ENCODE measurements at places on chromosomes 7 and 10.

DNA sequence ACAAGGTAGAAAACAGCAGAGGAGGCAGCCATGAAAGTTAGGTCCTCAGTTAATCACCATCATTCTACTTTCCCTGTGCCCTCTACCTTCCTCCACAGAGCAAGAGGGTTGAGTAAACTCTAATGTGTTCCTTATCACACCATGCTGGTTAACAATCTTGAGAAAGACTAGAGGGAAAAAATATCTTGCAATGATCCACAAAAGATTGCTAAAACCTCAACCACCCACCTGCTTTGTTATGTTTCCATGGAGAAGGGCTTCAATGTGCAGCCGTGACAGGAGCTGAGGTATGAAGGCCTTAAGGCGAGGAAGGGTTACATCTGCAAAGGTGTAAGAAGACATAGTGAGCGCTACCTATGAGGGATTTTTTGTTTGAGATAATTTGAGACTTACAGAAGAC is 103.9 kb downstream of the IDE start:
- no peak for DNase-seq

GRCh38 chr7:5692112-5692844 is 89.2 kb downstream of the RNF216 start:
- no peak for DNase-seq

- DNase-seq, result no peak
These were observed 58.8 kb downstream of the PARP12 start for GRCh38 chr7:140003913-140004382.

DNA sequence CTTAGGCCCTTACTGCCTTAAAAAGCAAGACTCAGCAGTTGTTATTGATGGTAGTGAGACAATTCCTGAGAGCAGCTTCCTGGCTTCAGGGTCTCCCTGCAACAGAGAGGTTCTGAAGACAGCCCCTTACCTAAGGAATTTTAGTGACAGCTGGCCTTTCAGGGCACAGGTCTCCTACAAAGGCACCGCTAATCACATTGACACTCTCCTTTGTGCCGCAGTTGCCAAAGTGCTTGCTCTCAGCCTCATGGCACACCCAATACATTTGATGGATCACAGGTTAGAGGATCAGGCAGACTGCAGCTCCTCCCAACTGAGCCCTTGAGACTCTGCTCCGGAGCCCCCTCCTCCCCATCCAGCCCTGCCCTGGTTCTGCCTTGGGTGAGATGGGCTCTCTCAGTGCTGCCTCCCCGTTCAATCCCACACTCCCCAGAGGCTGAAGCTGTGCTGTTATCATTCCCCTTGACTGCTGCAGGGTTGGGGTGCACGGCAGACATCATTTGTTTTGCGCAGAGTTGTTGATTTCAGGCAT is 198.2 kb downstream of the EMX2 start:
- no peak for DNase-seq

DNA sequence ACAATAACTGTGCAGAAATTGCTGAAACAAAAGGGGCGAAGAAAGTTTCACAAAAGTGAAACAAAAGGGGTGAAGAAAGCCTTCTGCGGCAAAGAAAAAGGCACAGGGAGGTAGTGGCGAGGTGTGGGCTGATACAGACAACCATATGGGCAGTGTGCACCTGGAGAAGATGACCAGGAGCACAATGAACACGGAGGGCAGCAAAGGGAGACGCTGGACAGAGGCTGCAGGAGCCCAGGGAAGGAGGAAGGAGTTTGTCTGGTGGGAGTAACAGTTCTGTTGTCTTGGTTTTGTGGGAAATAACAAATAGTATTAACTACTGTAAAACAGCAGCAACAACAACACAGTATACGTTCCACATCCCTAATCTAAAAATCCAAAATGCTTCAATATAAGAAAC is 42.4 kb downstream of the ESYT2 start:
- no peak for DNase-seq

DNA sequence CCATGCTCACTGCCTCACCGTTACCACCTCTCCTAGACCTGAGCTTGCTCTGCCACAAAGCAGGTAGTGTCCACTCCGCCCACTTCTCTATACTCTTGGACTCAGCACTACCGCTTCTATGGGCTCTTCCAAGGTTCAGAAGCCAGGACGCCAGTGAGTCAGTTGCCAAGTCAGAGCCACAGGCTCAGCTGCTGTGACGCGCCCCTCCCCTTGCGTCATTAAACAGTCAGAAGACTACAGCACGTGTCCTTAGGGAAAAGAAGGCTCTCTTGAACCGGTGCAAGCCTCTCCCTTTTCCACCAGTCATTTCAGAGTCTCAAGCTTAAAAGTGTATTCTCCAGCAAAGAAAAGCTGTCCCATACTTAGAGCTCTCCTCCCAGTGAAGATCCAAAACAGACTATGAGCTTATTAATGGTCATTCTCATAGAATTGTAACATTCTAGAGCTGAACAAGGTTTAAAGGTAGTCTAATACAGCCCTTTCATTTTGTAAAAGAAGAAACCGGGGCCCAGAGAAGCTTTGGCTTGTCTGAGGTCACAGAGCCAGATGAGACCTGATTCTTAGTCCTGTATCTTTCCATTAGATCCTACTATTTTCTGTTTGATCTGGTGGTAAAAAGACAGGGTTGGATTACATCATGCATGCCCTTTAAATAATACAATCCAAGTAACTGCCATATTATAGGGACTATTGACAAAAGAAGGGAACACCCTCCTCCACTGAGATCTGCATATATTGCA is 40.9 kb upstream of the MET start:
- peak; percentile 15 for DNase-seq
